T-helper 2 cell (primary cell): ENCODE measurements at places on chromosomes 1 and 21.

- no peak for DNase-seq
These were observed 23.9 kb downstream of the DCAF8 start for GRCh38 chr1:160238408-160238807.

DNA sequence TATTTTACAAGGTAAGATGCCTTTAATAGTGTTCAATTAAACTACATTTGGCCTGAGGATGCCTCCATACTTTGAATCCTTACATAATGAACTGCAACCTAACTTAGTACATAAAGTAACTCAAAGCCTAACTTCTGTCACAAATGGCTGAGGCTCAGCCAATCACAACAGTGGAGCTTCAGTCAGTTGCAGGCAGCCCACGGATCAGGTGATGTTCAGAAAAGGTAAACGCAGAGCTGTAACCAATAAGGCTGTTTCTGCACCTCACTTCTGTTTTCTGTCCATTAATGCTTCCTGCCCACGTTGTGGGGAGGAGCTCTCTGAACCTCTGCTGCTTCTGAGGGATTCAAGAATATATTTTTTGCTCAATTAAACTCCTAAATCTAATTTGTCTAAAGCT is 94.8 kb upstream of the KIAA0040 start:
- no peak for DNase-seq

- DNase-seq: no peak
These were observed 24.0 kb downstream of the EPHA8 start for GRCh38 chr1:22587247-22587646.

- peak; percentile 32 for DNase-seq
These were observed 65.2 kb downstream of the SIK1 start for GRCh38 chr21:43361493-43362296.

DNA sequence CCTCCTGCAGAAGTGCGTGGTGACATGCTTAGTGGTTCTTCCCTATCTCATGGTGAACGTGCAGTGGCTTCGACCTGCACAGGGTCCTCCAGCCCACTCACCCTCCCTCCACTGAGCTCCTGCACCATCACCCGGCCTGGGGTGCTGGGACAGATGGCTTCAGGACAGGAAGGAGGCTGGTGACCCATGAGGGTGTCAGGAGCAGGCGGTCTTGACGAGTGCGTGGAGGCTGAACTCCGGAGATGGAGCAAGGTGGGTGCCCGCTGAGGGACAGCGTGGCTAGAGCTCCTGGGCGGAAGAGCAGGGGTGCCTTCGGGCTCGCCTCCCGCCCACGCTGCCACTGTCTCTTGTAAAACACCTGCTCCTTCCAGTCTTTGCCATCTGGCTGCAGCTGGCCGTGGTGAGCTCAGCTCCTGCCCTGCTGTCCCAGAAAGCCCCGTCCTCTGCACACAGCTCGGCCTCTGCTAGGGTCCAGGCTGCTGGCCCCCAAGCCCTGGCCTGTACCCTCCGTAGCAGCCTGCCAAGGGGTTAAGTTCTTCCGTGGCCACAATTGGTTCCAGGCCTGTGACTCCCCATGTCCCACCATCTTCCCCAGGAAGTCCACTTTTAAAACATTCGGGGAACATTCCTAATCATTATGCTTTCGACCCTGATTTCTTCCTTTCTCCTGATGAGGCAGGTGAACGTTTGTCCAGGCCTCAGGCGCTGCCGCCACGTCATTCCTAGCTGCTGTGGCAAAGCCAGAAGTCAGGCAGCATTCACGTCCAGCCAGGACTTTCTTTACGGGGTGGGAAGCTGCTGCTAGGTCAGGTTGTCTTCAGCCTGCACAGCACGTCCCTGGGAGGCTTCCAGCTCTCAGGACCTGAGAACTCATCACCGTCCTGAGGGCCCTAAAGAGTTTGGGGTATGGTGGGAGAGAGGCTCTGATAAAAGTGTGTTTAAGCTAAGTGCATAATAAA is 8.1 kb downstream of the KRTAP10-1 start:
- DNase-seq: no peak

- DNase-seq: no peak
These were observed 31.0 kb downstream of the TRIT1 start for GRCh38 chr1:39852214-39852791.

- peak; percentile 52 for DNase-seq
These were observed 6.3 kb upstream of the TMEM39B start for GRCh38 chr1:32066489-32066873.

DNA sequence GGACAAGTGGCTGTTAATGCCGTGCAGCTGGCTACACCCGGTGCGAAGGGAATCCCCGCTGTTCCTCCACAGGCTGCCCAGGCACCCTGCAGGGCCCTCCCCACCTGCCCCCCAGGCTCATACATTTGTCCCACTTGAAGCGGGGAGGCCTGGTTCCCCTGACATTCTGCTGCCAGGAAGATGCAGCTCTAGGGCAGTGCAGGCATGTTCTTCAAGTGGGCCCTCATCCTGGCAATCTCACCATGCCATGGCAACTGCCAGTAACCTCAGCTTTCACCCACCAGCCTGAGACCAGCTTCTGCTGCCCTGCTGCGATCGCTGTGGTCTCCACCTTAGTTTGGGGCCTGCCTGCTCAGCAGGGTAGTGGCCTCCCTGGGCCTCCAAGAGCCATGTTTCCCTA is 151.9 kb upstream of the COL6A1 start:
- DNase-seq: no peak

DNA sequence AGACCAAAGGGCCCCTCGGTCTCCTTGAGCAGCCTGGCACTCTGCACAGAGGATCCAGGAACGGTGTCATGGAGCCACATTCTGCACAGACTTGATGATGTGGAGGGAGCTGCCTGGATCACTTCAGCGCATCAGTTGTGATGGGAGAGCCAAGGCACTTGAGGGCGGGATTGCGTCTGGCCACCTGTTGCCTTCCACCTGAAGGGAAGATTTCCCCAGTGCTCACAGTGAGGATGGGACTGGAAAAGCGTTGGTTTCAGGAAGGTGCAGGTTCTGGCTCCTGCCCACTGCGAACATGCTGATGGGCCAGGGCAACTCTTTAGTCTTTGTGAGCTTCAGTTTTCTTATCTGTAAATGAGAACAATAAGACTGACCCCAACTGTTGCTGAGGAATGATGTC is 2.6 kb downstream of the RER1 start:
- DNase-seq: no peak

DNA sequence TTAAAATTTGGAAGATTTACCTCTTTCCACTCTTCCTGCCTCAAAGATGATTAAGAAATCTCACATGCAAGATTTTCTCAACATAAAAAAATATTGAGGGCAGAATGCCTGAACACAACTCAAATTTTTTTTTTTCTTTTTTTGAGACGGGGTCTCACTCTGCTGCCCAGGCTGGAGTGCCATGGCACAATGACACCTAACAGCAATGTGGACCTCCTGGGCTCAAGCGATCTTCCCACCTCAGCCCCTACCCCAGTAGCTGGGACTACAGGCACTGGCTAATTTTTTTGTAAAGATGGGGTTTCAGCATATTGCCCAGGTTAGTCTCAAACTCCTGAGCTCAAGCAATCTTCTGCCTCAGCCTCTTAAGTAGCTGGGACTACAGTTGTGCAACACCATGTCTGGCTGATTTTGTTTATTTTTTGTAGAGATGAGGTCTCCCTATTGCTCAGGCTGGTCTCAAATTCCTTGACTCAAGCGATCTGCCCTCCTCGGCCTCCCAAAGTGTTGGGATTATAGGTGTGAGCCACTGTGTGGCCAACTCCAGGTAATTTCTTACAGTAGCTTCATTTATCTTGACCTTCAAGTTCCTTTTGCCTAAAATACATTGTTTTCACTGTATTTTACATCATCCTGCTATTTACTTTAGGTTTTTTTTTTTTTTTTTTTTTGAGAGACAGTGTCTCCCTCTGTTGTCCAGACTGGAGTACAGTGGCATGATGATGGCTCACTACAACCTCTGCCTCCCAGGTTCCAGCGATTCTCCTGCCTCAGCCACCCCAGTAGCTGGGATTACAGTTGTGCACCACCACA is 10.4 kb downstream of the NUCKS1 start:
- no peak for DNase-seq

DNA sequence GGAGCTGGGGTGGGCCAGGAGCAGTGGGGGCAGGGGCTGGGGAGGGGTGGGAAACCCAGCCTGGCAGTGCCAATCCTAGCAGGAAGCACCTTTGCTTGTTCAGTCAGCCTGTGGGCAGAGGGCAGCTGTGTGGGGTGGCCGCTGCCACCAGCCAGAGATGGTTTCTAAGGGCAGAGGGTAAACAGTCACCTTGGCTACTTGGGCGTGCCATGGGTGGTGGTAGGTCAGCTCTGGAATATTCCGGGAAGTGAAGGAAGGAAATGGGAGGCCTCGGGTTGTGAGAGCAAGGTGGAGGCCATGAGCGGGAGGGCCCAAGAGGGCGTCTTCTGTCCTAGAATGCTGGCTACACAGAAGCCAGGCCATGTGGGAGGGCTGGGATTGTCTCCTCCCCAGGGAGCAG is 20.7 kb upstream of the WNT4 start:
- DNase-seq: no peak

GRCh38 chr1:147627435-147628110 is 42.8 kb downstream of the ACP6 start:
- peak; percentile 40 for DNase-seq

DNA sequence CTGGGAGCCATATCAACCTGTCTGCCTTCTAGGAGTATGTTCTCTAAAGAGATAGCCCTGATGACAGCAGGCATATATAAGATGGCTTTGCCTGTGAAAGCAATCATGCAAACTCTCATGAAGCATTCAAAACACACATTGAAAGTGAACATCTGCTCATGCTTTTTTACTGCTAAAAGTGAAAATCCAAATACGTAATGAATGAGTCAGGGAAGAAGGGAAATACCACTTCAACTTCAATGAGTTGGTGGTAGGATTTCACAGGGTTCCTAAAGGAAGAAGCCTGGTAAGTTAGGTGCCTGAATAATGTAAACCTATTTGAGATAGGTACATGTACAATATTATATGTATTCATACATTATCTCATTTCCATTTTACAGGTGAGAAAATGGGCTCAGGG is 50.5 kb upstream of the SLFNL1 start:
- DNase-seq: no peak

DNA sequence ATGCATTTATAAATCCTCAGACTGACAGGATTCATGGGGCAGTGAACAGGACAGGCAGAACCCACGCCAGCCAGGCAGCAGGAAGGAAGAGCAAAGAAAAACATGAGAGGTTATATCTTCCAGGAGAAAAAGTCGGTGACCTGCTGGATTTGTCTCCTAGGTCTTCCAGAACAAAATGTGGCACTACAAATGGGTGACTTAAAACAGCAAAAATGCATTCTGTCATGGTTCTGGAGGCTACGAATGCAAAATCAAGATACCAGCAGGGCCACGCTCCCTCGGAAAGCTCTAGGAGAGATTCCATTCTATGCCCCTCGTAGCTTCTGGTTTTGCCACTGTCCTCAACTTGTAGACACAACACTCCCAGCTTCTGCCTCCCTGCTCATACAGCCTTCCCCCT is 63.4 kb downstream of the PSMG1 start:
- no peak for DNase-seq

- DNase-seq: no peak
These were observed 14.6 kb downstream of the OPTC start for GRCh38 chr1:203508463-203509073.

- no peak for DNase-seq
These were observed 6.9 kb downstream of the COL11A1 start for GRCh38 chr1:103101399-103101798.

DNA sequence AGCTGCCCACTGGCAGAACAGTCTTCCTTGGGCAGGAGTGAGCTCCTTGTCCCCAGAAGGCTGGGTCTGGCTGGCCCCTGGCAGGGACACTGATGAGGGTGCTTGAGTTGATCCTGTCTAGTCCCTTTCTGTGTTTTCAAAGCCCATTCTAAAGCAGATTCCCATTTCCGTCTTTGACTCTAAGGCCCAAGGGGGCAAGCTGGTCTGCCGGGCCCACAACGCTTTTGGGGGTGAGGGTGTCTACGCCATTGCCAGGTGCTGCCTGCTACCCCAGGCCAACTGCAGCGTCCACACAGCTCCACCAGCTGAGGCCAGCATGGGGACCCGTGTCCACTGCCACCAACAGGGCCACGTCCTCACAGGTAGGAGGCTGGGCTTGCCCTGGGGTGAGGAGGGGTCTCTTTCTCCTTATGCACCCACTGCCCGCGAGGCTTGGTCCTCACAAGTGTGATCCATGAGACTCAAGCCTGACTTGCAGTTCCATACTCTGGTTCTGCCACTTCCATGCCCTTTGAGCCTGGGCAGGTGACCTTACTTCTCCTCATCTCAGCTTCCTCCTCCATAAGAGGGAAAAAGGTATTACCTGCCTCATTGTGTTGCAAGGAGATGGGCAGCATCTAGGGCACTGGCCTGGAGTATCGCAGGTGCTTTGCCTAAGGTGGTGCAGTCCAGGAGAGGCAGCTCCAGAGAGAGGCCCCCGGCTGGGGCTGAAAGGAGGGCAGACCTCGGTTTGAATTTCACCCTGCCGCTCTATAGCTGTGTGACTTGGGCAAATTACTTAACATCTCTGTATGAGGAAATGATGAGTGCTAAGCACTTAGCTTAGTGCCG is 20.2 kb downstream of the PCSK9 start:
- no peak for DNase-seq

- no peak for DNase-seq
These were observed 6.4 kb downstream of the SELENON start for GRCh38 chr1:25806418-25806817.

GRCh38 chr1:43313771-43314170 is 13.0 kb downstream of the TIE1 start:
- DNase-seq: no peak

DNA sequence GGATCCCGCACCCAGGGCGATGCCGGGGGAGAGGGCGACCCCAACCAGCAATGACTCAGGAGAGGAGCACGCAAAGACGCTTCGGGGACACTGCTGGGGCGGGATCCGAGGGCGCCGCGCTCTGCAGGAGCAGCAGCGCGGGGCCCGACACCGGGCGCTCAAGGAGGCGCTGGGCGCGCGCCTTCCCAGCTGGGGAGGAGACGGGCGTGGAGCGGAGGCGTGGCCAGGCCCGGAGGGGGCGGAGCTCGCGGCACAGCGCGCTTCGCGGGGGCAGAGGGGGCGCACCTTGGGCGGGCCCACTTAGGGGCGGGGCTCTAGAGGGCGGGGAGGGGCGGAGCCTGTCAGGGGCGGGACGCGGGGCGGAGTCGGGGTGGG is 369 bp downstream of the SUMO3 start:
- DNase-seq: peak; percentile 90

DNA sequence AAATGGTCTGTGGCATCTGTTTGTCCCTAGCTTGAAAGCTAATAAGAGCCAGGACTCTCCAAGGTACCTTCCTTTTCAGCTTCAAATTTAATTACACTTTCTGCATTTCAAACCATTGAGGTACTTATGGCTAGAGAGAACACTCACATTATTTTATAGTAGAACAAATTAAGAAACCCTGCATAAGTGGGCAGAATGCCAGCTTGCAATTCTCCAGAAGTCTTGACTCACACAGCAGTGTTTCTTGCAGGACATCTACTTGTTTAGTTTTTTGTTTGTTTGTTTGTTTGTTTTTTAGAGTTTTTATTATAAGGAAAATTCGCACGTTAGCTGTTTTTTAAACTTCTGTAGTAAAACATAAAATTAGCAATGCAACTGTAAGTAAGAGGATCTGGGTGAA is 397.2 kb downstream of the NEGR1 start:
- no peak for DNase-seq
